ENCODE measurements at places on chromosomes 4 and X.

DNA sequence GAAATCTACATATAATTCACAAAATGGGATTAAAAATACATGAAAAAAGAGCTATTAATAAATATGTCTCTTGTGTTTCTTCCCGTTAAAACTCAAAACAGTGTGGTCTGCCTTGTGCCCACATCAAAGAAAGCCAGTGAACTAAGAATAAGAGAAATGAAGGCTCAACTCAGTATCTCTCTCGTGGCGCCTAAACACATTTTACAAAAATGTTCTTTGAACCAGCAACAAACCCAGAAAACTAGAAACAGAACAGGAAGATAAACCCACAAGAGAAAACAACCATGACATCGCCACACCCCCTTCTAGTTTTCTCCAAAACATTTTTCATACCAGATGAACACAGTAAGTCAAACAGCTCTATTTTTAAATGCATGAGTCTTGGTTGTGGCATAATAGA lies 130.1 kb downstream of the DCHS2 start:
- DNase-seq: no peak

- DNase-seq: no peak
Observed at GRCh38 chr4:78179196-78179595, 122.1 kb downstream of the FRAS1 start.

DNA sequence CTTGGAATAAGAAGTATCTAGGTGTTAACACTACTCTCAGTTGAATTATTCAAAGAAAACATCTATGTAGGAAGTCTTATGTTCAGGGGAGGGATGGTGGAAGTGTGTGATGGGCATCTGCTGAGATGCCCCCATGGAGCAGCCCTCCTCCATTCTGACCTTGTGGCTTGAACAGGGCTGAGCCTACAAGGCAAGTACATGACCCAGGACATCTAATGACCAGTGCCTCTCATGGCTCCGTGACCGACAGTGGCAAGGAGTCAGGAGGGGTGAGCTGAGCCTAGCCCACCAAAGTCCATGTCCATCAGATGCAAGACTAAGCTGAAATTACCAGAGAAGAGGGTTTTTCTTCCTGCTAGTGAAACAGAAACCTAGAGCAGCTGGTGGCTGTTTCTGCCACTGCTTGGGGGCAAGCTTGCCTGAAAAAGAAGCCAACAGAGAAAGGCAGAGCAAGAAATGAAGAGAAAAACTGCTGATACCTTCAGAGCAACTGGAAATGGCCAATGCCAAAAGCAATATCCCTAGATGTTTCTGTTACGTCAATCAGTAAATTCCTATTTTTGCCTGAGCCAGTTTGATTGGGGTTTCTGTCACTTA lies 113.5 kb downstream of the TSPAN5 start:
- no peak for DNase-seq

GRCh38 chr4:57037982-57038604 lies 59.4 kb downstream of the POLR2B start:
- DNase-seq: peak; percentile 85

- DNase-seq: no peak
Observed at GRCh38 chr4:114005569-114006442, 26.4 kb upstream of the ARSJ start.

- DNase-seq: no peak
Observed at GRCh38 chr4:20901851-20902250, 201.6 kb downstream of the PACRGL start.

- no peak for DNase-seq
Observed at GRCh38 chr4:156545003-156545785, 426.4 kb downstream of the PDGFC start.

DNA sequence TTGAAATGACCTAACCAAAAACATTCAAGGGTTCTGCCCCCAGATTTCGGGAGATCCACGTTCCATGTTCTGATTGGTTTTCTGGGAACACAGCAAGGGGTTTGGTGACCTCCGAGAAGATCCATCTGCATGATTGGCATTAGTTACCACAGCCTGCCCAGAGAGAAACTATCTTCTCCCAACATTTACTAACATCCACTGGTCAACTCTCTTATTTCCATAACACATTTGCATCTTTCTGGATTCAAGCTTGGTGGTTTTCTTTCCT lies 15.6 kb downstream of the SHOX start:
- DNase-seq: no peak

DNA sequence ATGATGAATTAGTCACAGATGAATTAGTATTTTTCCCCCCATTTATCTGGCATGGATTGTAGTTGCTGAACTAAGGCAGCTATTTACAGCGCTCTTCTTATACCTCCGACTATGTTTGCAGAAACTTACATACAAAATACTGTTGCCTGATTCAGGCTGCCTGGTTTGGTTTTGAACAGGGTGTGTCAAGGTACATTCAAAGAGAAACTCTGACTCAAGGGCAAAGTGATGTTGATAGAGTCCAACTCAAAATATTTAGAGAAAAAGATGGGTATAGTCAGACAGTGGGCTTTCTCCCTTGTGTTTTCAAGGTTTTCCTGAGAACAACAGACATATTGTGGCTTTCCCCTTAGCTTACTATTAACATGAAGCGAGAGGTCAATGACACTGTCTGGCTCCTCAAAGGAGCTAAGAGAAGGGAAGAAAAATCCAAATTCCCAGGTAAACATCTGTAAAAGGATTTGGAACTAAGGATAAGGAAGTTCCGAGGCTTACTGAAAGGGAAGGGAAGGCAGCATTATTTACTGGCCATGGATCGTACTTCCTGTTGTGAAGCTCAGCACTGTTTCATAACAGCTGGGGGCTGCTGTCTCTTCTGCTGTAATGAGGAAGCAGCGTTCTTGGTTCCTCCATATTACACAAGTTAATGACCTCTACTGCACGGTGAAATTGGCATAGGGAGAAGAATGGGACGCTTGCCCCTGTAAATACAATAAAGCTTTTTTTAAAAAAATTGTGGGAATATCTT lies 30.9 kb downstream of the FAM9C start:
- DNase-seq: no peak

DNA sequence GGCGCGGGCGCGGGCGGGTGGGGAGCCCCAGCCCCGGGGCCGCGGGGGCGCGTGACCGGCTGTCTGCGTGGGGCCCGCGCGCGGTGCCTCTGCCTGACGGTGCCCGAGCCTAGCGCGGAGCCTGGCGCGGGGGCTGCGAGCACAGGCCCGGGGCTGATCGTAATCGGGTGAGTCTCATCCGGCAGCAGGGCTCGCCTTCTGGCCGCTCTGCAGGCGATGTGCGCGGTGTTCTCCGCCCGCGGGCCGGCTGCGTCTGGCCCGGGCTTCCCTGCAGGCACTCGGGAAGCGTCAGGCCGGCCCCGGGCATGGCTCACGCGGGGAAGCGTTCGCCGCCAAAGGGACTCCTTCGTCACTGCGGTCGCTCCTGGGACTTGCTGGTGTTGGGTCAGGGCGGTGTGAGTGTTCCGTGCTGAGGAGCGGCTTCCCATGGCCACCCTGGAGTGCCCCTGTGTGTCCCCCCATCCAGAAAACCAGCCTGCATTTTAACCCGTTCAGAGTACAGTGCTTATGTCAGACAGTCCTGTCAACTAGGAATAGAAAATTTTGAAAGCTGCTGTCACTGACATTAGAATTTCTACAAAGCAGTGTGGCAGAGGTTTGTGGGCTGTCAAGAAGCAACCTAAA lies 40.6 kb downstream of the FAM149A start:
- peak; percentile 63 for DNase-seq

DNA sequence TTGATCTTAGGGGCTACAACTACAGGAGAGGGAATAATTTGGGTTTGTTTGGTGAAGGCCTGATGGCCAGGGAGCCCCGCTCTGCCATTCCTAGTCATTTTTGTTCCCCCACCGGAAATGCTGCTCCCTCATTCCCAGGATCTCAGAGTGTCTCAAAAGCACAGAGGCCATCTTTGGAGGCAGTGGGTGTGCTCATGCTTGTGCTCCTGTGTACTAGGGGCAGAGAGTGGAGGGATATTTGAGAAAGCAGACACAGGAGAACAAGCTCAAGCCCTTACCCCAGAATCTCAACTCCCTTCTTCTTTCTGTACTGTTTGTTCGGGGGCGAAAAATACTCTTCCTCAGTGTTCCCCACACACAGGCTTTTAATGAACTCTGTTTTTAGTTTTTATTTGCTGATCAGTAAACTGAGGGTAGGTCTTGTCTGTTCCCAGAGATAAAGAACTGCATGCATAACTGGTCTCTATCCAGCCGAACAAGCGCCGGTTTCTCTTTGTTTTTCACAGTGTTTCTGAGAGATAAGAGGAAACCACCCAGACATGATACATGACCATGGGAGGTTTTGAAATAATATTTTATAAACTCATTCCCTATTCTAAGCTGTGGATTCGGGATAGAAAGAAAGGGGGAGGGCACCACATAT lies 32.9 kb upstream of the XK start:
- DNase-seq: no peak

DNA sequence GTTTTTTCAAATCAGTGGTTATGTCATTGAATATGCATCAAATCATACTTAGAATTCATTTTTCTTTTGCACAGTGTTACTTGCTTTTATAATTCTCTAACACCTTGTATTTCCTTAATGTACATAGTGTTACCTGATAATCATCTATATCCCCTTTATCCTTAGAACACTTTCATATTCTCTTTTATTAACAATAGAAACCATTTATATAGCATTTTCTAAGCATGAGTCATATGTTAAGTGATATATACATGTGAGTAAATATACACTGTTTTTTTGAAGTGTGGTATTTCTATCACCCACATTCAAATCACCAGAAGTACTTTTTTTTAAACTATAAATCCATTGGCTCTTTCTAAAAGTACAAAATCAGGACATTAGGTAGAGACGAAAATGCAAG lies 15.3 kb downstream of the EPHA5 start:
- DNase-seq: no peak

DNA sequence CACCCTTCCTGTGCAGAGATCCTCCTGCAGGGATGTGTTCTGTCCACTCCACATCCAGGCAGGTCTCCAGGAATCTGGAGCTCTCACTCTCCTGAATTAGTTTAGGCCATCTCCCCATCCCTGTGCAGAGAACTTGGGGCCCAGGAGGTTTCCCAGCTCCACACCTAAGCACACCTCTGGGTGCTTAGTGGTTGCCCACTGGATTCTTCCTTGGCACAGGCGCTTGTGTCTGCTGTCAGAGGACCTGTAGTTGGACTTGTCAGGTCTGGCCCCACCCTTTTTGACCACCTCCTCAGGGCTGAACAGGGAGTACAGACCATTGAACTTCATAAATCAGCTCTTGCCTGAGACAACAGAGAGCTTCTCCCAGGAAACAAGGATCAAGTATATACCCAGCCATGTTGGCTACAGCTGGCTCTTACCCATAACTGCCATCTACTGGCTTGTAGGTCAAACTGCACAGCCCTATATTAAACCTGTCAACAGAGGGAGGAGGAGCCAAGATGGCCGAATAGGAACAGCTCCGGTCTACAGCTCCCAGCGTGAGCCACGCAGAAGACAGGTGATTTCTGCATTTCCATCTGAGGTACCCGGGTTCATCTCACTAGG lies 275.5 kb downstream of the PPARGC1A start:
- DNase-seq: no peak

GRCh38 chr4:122826079-122826527 lies 528 bp upstream of the FGF2 start:
- no peak for DNase-seq

DNA sequence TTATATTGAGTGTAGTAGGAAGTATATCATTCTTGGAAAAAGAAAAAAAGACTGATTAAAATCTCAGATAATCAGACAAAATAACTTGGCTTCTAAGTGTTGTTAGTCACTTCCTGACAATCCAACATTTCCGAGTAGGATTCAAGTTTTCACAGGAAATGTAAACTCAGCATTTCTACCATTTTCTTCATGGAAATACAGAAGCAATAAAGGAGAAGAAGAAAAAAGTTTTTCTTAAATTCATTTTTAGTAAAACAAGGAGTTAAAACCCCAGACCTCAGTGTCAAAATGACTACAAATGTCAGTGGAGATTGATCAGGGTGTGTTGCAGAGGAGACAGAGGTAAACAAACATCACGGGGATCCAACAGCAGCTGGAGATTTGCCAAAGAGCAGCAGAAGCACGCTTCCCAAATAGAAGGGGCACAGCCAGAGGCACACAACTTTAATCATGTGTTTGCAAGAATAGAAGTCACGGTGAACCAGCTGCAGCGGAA lies 129.3 kb upstream of the FAM9B start:
- no peak for DNase-seq

DNA sequence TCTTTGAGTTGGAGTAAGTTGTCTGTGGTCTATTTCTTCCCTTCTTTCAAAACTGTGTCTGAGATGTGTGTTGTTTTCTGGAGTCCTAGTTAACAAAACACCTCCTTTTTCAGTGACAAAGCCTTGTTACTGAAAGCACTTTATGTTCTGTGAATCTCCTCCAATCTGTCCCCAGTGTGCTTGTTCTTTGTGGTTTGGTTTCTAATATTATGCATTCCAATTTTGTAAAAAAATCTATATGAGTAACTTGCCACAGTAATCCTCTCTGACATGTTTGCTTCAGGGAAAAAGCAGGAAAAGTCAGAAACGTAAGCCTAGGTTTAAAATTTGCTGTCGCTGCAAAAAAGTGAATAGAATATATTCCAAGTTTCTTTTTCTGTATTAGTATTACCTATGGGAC lies 12.4 kb downstream of the PRRG1 start:
- DNase-seq: no peak

DNA sequence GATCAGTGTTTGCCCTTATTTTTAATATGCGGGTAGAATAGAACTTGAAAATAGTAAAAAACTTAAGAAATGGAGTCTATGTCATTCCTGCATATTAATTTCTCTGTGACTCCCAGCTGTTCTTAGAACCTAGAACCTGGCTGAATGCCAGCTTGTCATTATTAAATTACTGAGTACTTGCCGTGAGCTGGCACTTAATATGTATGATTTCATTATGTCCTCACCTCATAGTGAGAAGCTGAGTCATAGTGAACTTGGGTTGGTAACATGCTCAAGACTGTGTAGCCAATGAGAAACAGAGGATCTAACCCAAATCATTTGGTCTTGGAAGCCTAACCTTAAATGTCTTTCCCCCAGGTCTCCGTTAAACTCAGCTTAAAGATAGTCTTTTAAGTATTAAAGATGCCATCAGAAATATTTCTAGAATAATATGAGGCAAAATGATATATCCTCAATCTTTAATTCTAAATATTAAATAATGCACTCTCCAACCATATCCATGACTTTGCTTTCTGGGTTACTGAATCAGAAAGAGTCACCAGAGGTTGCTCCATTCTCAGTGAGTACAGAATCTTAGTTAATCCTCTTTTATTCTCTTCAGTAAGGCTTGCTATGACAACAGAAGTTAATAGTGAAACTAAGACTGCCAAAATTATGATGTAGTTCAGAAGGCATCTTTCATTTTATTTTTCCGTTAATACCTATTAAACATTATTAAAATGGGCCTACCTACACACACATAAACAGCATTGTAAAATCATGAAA lies 58.6 kb upstream of the TLL1 start:
- DNase-seq: no peak

DNA sequence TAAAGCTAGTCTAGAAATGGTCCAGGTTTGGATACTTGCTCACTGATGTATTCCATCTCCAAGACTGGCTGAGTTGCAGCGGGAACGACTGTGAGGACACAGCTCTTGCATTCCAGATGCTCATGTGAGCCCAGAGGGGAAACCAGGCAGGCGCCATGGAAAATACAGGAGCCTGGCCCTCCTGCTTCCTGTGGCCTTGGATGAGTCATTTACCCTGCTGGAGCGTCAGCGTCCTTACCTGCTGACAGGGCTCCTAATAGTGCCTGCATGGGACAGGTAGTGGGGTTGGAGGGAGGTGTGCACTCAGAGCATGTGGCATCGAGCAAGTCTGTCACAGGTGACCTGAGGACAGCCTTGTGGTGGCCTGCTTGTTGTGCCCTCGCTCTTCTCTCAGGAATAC lies 69.4 kb downstream of the NSG1 start:
- DNase-seq: no peak

- DNase-seq: no peak
Observed at GRCh38 chrX:30283456-30284200, 25.6 kb downstream of the NR0B1 start.

- no peak for DNase-seq
Observed at GRCh38 chr4:166493924-166494345, 620.9 kb downstream of the TLL1 start.

All from WTC11 (cell line).